ENCODE measurements at places on chromosomes 5 and 9.

GRCh38 chr9:113590991-113591898, 127.7 kb downstream of the RGS3 start:
- peak; percentile 84 for DNase-seq

- no peak for DNase-seq
These were observed 424.0 kb downstream of the SH3GL2 start for GRCh38 chr9:18002718-18003438.

DNA sequence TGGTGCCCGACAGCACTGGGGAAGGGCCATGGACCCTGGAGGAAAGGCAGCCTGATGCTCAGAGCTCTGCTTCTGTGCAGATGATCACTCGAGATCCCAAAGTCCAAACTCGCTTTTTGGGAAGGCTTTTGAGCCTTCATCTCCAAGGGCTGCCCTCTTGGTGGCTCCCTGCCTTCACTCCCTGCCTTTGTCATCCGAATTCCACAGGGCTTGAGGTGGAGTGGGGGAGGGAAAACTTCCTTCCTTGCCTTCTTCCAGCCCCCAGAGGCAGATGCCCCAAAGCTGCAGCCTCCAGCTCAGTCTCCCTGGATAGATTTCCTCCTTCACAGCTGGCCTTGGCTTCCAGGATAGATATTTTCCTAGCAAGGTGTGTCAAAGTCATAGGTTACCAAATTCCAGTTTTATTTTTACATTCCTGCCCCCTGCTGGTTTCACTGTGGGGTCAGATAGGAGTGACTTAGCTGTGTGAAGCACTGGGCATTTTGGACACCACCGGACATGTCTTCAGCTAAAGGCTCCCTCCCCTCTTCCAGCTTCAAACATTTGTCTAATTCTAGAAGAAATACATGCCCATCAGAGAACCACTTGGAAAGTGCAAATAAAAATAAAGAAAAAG, 268.2 kb downstream of the HSPA4 start:
- no peak for DNase-seq

DNA sequence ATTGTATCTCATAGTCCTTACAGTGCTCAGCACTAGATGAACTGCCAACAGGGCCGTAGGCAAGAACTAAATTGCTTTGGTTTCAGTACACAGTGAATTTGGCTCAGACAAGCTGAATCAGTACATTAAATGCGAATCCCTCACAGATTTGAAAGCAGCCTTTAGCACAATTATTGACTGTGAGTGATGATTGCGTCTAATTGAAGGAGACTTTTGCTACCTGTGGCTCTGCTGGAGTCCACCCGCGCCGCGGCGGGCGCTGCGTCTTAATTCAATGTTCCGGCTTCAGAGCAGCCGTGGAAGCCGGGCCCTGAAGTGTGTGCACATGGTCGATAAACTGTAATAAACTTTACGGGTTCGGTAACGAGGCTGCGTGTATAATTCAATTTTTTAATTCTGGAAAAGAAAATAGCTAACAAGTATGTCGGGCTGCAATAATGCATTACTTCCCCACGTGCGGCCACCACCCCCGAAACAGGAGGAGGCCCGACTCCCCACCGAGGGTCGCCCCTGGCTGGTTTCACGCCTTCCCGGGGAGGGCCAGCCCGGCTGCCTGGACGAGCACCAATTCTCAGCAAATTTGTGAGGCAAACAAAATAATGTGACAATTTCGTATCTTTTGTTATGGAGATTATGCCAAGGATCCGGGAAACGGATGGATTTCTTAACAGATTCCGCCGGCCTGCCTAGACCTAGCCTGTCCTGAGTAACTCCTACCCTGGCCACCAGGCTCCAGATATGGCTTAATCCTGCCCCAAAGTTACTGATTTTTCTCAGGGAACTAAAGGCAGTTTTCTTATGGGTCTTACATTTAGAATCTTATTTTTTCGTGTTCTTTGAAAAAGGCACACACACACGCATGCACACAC, 269.4 kb upstream of the IRX1 start:
- no peak for DNase-seq

DNA sequence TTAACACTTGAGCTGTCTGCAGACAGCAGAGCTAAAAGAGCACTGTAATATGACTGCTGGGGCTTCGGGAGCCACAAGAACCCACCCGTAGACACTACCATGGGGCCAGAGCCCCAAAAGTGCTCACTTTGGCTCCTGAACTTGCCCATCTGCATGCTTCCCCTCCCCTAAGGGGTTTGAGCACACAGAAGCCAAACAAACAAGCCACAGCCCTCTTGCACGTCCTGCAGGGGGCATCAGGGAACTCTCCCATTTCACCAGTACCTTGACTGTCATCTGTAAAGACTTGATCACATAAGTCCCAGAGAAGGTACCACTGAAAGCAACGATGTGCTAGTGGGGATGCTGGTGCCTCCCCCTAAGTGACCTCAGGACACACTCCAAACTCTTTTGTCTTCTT, 681.8 kb downstream of the SEMA5A start:
- no peak for DNase-seq

DNA sequence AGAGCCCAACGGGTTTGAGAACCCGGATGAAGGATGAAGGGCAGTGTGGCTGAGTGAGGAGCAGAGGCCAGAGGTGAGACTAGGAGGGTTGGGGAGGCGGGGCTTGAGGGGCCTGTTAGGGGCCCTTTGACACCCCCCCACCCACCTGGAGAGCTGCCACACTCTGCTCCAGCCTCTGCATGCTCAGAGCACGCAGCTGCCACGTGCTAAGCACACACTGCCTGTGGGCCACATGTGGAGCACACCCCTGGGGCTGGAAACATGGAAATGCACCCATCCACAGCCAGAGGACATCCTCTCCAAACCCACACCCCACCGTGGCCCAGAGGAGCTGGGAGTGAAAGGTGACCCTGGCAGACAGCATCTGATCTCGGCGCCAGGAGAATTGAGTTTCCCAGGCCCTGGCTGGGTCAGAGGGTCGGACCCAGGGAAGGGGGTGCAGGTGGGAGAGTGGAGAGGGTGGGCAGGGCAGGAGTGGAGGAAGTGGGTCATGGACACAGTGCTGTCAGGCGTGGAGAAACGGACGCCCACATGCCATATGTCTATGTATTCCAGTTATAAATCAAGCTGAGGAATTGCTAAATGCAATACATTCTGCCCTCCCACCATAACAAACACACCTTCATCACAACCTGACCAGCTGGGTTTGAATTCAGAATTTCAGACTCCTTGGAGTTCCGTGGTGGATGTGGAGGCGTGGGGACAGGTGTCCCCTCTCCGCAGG, 5.9 kb downstream of the DNM1 start:
- peak; percentile 25 for DNase-seq

- DNase-seq = no peak
These were observed 92.5 kb downstream of the CDH9 start for GRCh38 chr5:26945901-26946300.

- DNase-seq = peak; percentile 6
These were observed 91.7 kb downstream of the NRG2 start for GRCh38 chr5:139951296-139951924.

DNA sequence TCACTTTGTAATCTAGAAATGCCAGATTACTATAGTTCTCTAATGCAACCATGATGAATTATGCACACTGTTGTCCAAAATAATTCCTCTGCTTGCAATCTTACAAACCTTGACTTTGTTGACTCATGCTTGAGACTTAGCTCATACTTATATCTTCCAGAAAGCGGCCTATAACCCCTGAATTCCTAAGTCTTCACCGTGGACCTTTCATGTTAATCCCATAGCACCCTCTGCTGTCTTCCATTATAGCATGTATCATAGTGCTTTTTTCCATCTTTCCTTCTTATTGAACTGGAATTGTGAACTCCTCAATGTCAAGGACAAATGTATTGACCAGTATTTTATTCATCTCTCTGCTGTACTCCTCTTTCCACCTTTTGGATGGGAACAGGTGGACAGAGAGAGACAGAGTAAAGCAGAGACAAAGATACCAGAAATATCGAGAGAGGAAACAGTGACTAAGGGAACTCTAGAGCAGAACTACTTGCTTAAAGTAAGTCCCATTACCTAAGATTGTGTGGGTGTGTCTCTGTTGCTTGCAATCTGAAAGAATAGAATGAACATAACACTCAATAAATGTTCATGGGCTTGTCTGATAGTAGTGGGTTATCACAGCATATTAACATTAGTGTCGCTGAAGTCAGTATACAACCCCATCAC, 110.0 kb downstream of the LURAP1L start:
- peak; percentile 25 for DNase-seq

DNA sequence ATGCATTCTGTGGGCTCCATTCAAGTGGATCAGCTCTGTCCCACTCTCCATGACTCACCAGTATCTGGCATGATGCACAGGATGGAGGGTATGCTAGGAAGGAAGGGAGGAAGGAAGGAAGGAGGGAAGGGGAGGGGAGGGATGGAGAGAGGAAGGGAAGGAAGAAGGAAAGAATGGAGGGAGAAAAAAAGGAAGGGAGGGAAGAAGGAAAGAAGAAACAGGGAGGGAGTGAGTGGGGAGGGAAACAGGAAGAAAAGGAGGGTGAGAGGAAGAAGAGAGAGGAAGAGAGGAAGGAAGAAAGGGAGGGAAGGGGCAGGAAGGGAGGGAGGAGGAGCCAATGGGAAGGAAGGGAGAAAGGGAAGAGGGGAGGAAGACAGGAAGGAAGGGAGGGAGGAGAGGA, 5.3 kb upstream of the BARHL1 start:
- no peak for DNase-seq

GRCh38 chr5:167050568-167051401, 1240.7 kb upstream of the WWC1 start:
- DNase-seq = no peak

GRCh38 chr5:91103353-91104061, 279.6 kb downstream of the ARRDC3 start:
- DNase-seq = no peak

DNA sequence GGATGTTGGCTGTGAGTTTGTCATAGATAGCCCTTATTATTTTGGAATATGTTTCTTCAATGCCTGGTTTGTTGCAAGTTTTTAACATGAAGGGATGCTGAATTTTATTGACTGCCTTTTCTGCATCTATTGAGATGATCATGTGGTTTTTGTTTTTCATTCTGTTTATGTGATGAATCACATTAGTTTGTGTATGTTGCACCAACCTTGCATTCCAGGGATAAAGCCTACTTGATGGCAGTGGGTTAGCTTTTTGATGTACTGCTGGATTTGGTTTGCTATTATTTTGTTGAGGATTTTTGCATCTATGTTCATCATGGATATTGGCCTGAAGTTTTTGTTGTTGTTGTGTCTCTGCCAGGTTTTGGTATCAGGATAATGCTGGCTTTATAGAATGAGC, 225.6 kb downstream of the PCSK1 start:
- DNase-seq = no peak

DNA sequence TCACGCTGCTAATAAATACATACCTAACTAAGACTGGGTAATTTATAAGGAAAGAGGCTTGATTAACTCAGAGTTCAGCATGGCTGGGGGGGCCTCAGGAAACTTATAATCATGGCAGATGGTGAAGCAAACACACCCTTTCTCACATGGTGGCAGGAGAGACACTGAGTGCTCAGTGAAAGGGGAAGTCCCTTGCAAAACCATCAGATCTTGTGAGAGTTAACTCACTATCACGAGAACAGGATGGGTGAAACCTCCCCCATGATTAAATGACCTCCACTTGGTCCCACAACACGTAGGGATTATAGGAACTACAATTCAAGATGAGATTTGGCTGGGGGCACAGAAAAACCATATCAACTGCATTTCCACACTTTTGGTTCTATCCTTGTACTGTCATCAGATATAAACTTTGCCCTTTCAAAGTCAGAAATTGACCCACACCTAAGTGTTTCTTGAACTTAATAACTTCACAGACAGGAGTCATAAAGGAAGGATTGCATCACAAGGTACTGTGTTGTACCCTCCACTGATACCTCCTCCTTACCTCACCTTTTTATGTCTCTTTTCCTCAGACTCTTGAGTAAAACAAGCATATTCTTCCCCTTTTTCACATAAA, 319.1 kb upstream of the PIK3R1 start:
- DNase-seq = no peak

DNA sequence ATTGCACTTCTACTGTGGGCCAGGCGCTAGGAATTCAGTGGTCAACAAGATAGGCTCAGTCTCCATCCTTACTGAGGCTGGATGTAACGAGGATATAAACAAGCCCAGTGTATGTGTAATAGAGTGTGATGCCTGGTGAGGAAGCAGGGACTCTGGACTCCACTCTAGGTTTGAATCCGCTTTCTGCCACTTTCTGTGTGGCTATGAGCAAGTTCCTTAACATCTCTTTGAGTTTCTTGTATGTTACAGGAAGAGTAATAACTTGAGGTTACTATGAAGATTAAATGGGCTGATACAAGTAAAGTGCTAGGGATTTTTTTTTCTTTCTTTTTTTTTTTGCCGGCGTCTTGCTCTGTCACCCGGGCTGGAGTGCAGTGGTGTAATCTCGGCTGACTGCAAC, 12.4 kb downstream of the DOCK2 start:
- no peak for DNase-seq

GRCh38 chr5:71782771-71783770, 64.0 kb downstream of the CARTPT start:
- DNase-seq = peak; percentile 80

DNA sequence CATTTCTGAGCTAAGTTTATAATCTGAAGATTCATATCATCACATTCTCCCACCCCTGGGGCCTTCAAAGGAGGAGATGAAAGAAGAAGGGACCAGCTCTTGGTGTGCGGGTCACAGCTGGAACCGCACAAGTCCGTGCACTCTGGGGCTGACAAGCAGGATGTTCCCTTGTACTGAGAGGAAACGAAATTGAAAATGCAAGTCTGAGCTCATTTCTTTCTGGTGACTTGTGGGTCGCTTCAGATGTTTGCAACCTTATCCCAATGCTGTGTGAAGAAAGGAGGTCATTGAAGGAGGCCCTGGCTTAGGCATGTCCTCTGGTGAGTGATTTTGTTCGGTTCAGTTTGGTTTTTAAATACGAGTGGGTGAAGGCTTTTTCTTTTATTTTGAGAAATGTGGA, 59.6 kb downstream of the C9orf152 start:
- no peak for DNase-seq

- no peak for DNase-seq
These were observed 140.8 kb downstream of the FGF1 start for GRCh38 chr5:142544946-142545649.

- no peak for DNase-seq
These were observed 6.1 kb upstream of the CCDC152 start for GRCh38 chr5:42750507-42750906.

DNA sequence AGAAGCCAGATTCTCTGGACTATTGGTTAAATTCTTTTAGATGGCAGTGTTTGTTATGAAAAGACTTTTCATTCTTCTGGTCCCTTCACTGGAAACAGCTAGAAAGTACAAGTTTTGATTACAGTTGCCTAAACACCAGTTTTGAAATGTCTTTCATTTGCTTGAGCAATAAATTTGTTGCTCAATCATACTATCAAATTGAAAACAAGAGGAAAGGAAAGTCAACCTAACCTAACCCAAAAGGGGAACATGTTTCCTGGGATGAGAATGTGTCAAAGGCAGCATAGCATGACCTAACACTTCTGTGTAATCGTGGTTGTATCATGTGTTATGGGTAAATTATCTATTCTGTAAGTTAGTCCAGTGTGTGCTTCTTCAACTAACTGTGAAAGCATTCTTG, 213.2 kb downstream of the TMC1 start:
- no peak for DNase-seq

GRCh38 chr5:74085186-74085585, 459.2 kb downstream of the ARHGEF28 start:
- no peak for DNase-seq

Measured in D341Med (cell line).